ENCODE measurements at places on chromosomes 11 and 22.

DNA sequence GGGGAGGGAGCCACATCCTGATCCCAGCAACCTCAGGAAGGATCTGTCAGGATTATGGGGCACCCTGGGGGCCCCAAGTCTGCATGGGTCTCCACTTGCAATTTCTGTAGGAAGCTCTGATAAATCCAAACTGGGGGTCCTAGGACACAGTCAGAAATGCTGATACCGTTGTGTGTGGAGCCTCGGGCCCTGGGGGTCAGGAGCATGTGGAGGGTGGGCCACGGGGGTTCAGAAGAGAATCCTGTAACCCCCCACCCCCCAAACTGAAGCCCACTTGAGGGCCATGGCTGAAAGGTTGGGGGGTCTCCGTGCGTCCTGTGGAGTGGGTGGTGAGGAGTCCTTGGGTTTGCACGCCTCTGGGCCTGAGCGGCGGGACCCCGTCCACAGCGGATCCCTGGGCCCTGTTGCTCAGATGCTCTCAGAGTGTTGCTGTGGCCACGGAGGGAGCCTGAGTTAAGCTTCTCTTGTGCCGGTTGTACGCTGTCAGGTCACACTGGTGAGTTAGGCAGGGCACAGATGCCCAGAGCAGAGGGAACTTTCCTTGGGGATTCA is 72.2 kb downstream of the LRP5 start:
- DNase-seq = no peak

- no peak for DNase-seq
Measured at GRCh38 chr11:100805506-100806199, 118.6 kb downstream of the ARHGAP42 start.

DNA sequence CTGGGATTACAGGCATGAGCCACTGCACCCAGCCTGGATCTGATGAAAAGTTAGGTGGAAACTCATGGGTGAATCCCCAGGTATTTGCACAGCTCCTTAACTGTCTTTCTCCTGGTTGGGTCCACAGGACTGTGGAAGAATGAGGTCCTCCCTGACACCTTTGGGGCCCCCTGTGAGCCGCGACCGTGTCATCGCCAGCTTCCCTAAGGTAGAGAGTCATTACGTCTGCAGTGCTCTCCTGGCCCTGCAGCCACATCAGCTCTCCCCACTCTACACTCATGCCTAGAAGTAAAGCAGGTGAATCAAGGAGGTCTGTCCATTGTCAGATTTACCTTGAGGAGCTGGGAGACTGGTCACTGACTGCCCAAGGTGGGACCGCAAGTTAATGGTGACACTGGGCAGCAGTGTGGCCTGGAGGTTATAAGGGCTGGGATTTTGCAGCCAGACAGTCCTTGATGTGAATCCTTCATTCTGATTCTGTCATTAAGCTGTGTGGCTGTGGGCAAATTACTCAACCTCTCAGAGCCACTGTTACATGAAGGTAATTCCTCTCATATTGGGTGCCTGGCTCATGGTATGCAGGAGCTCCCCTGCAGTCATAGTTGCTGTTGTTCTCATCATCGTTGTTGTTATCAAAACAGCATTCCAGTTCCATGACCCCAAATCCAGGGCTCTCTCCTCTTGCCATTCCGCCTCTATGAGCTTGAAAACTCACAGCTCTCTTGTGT is 1.4 kb downstream of the RAB36 start:
- no peak for DNase-seq

GRCh38 chr11:12927886-12928285 is 81.2 kb upstream of the RASSF10 start:
- DNase-seq = no peak

GRCh38 chr11:11718511-11718910 is 96.7 kb upstream of the GALNT18 start:
- DNase-seq = no peak

GRCh38 chr11:122523846-122524805 is 131.4 kb upstream of the UBASH3B start:
- no peak for DNase-seq

GRCh38 chr22:19231986-19232385 is 53.5 kb upstream of the SLC25A1 start:
- DNase-seq = no peak

DNA sequence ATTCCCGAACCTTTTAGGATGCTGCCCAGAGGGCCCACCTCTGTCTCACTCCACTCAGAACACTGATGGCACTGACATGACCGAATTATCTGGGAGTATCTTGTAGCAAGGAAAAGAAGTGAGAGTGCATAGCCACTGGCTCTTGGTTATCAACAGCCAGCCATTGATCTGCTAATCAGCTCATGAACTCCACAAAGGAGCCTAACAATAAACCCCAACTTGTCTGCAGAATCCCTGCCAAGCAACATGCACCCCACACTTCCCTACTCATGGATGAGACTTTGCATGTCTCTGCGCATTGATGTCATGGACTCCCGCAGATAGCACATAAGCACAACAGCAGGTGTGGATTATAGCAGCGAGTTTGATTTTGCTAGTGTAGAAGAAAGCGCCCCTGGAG is 1538.9 kb upstream of the RAG2 start:
- DNase-seq = no peak

- no peak for DNase-seq
Measured at GRCh38 chr11:115869780-115870431, 365.7 kb upstream of the CADM1 start.

DNA sequence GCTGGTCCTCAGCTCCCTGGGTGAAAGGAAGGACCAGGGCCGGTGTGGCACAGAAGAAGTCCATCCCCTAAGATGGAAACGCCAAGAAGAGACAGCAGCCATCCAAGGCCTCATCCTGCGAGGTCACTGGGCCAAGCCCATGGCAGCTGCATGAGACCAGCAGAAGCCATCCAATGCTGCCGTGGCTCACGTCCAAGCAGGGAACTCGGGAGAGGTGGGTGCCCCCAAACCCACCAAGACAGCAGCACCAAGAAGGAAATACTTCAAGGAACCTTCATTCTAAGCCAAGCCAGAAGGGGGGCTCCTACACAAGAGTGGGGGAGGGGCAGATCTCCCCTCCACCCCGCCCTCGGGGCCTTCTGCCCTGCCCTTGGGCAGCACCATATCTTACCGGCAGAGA is 49.6 kb downstream of the IGSF9B start:
- no peak for DNase-seq

DNA sequence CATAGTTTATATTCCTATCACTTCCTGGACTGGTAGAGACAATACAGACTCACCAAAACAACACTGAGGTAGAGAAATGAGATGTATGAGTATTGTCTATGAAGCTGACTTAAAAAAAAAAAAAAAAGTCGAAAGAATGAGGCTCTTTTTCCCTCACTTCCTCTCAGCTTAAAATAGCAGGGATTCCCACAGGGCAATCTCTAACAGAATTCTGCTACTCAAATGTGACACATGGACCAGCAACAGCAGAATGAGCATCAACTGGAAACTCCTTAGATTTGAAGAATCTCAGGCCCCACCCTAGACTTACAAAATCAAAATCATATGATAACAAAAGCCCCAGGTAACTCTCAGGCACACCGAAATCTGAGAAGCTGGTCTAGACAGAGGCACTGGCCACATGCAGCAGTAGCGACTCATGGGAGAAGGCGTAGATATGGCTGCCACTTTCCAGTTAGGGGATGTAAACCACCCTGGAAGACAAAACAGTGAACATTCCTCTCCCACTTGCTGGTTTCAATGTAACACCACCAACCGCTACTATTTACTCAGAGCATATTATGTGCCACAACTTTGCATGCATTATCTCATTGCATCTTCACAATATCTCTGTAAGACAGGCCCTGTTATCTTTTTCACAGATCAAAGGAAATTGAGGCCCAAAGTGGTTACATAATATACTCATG is 128.0 kb downstream of the RBFOX2 start:
- DNase-seq = no peak

GRCh38 chr22:48391171-48391711 is 1436.4 kb downstream of the BRD1 start:
- DNase-seq = no peak

DNA sequence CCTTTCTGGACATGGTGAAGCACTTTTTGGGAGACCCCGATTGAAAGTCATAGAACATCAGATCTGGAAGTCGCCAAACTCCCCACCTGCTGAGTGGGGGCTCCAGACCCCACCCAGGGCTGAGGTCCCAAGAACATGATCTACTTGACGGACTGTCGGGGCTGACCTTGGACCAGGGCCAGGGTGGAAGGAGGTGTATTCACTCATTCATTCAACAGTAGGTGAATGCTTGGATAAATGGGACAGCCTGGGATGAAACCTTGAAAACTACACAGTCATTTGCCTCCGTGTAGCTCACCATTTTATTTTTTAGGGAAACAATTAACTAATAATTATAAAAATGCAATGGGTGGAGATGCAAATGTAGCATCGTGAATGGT is 629.0 kb downstream of the BRD1 start:
- no peak for DNase-seq

DNA sequence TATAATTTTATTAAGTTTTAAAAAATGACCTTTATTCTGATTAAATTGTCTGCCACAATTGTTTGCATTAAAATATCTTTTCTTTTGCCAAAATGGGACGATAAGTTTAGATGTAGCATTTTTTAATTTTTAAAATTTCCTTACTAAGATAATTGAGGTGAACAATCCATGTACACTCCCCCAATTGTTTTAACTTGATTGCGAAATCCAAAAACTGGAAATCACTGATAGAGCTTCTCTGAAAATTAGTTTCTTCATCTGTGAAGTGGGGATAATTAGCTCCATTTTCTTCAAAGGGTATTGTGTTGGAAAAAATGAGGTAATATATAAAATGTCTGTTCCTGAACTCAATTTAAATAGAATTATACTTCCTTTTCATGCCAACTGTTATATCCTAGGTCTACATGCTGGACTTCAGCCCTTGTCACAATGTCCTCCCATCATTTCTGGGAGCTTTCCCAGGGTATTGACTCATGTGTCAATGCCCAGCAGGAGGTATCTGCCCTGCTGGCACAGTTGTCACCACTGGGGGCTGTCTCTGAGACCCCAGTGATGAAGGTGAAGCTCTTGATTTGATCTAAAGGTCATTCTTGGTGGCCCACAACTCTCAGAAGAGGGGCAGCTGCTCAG is 28.7 kb upstream of the NAV2 start:
- DNase-seq = no peak

GRCh38 chr11:34308049-34308912 is 49.5 kb downstream of the ABTB2 start:
- no peak for DNase-seq

- no peak for DNase-seq
Measured at GRCh38 chr11:101445761-101446160, 138.0 kb downstream of the TRPC6 start.

DNA sequence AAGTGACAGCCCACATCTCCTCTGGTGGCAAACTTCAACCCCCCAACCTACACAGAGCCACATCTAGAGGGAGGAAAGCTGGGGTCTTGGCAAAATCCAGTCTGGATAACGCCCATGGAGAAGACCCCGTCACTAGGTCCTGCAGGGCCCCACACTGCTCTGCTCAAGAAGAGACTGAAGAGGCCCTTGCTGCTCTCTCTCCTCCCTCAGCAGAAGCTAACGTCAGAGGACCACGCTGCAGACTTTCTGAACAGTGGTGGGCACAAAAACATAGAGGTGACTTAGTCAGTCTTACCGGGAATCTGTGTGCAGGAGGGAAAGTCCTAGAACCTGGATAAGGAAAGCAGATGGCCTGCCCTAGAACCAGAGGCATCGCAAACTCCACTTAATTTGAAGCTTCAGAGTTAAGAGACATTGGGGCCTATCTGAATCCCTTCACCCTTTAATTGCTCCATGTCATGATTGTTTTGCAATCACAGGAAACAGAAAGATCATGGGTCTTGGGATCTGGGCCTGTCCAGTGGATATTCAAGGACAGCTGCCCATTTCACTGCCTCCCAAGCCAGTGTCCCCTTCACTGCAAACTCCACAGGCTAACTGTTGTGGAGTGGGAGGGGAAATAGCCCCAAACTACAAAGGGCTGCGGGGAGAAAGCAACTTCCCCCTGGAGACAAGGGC is 1.7 kb downstream of the DKK3 start:
- DNase-seq = no peak

- DNase-seq = peak; percentile 73
Measured at GRCh38 chr11:47847892-47848699, at the start of gene NUP160. Gene NUP160 (minus strand): TSS chr11:47848350. CDS start chr11:47848318, 32 bp downstream.

DNA sequence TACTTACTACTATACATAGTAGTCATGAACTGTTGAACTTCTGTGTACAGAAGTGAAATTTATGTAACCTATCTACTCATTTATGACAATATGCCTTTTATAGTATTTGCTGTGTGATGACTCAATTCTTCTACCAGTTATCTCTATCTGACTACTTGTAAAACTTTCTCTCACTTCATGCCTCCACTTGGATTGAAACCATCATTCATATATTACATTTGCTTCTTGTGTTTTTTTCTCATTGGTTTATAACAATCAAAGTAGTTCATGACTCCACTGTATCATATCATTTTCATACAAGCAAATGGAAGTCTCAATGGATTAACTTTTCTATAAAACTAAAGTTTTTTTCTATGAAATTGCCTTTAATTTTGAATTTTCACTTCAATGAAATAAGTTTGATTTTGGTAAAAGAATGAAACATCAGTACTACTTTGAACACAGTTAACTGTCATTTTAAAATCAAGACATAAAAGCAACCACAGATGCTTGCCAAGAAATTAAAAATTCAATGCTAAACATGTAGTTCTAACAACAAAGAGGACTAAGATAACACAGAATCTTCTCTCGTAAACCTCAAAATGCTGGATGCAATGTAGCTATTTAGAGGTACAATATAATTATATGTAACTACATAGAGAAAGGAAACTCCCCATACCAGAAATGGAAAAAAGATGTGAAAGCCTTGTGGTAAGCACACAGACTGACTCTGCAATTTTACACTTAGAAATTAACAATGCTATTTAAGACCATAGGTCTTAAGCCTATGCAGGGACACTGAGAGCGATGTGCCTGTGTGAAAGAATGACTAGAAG is 27.6 kb upstream of the EXPH5 start:
- DNase-seq = peak; percentile 27

GRCh38 chr11:304915-305843 is 2.4 kb upstream of the IFITM2 start:
- peak; percentile 84 for DNase-seq

DNA sequence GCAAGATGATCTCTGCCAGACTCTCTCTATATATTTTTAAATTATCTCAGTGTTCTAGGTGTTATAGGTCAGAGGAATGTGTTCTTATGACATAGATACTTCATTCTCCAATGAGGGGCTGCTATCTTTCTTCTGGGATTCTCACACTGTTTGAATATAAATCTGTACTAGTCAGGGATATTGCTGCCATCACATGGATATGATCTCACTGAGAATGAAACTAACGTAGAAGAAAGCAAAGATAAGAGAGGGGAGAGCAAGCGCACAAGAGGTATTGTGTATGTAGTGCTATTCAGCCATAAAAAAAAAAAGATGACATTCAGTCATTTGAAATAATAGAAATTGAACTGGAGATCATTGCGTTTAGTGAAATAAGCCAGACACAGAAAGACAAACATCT is 42.2 kb upstream of the SLC36A4 start:
- DNase-seq = no peak

Data from A549 (cell line).